Effector CD4-positive, alpha-beta T cell (primary cell): ENCODE measurements at places on chromosomes 6 and 20.

DNA sequence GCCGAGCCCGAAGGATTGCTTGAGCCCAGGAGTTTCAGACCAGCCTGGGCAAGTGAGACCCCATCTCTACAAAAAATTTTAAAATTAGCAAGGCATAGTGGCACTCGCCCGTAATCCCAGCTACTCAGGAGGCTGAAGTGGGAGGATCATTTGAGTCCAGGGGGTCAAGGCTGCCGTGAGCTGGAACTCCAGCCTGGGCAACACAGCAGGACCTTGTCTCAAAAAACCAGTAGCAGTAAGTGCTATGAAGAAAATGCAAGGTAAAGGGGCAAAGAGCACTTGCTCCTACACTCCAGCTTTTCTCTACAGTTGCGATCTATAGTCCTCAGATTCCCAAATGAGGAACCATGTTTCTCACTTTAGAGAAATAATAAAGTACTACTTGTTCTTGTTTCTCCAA lies 1.8 kb upstream of the DDX39B start:
- DNase-seq, result no peak

- no peak for DNase-seq
Measured at GRCh38 chr20:41004531-41005360, 23.9 kb upstream of the TOP1 start.

GRCh38 chr6:33840048-33840926 lies 36.5 kb upstream of the MLN start:
- no peak for DNase-seq

DNA sequence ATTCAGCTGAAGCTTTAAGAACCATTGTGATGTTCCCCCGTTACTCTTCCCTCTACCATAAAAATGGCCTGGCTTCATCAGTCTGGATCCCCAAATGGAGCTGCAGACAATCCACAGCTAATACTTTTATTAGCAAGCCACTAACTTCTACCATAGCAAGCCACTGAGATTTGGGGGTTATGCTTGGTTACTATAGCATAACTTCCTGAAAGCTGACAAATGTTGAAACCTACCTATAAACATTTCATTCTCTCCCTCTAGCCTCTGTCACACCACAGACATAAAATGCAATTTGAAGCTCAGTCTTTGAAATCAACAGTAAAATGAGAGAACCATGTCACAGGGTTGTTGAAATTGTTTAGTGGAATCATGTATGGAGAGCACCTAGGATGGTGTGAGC lies 3.0 kb upstream of the HTR1E start:
- DNase-seq, result no peak

- no peak for DNase-seq
Measured at GRCh38 chr6:166632731-166633130, 5.7 kb upstream of the RPS6KA2 start.

GRCh38 chr6:44123544-44123943 lies 3.7 kb downstream of the MRPL14 start:
- no peak for DNase-seq

DNA sequence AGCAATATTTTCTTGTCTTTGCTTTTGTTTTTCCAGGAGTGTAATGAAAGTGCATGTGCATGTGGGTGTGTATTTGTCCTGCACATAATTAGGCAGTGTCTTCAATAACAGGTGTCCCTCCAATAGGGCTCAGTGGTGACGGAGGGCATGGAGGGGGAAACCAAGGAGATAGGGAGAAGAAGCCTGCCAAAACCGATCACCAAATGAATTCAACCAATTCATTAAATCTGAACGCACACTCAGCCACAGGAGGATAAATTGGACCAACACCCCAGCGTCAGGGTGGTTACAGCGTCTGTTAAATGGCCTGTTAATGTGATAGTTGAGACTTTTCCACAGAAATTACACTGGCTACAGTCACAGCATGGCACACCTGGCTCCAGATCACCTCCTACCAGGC lies 527.6 kb downstream of the CD83 start:
- DNase-seq, result no peak

DNA sequence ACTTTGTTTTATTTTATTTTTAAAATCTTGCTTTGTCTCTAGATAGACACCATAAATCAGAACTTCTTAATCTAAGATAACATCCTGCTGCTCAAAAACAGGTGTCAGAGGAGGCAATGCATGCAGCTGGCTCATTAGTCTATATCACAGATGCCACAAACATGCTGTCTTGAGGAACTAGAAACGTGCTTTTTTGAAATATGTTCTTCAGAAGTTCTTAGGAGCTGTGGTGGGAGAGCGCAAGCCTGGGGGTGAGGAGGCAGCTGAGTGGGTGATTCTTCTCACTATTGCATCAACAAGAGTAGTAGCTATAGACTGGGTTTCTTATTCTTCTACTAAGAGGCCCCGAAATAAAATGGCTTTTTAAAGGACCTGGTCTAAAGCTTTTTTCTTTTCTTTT lies 23.4 kb downstream of the IL22RA2 start:
- DNase-seq, result no peak

- DNase-seq, result no peak
Measured at GRCh38 chr6:95819939-95820338, 195.8 kb upstream of the FUT9 start.

DNA sequence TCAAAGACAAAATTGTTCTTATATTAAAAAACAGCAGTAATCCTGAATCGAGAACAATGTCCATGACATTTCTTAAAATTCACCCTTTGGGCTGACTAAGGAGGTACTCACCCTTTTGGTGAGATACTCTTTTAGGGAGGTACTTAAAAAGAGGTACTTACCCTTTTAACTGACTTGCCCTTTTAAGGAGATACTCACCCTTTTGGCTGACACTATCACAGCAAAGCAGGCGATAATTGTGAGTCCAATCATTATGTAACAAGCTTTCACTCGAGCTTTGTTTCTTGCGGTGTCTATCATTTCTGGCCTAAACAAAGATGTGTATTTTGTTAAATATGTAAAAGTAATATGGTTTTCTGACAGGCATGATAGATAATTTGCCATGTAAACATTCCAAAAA lies 3.7 kb downstream of the FAM162B start:
- DNase-seq, result no peak

DNA sequence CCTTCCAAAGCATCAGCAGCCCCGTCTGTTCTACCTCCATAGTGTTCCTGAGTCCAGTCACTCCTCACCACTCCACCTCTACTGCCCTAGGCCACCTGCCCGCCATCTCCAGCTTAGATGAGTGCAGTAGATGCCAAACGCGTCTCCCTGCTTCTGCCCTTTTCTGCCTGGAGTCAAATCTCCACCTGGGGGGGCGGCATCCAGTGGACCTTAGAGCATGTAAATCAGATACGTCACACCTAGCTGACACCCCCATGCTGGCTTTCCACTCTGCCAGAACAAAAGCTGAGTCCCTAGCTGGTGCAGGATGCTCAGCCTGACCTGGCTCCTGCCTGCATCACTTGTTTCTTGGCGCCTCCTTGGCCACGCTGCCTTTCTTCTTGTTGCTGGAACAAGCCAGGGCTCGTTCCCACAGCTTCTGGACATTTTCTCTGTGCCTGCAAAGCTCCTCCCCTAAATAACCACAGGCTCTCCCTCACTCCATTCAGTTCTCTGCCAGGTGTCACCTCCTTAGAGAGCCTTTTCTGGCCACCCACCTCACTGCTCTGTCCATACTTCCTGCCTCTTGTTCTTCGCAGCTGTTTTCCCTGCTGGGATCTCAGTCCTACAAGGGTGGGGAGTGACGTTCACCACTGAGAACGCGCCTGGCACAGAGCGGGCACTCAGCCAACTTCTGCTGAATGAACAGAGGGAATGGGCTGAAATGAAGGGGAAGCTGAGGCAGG lies 5.8 kb downstream of the DDR1 start:
- no peak for DNase-seq
